Panc1 (cell line): ENCODE measurements at places on chromosomes 7 and 10. TPM values are rescaled to one million over a fixed set of nuclear protein-coding genes. Genes with fewer than 3 reads are reported as not detected.

DNA sequence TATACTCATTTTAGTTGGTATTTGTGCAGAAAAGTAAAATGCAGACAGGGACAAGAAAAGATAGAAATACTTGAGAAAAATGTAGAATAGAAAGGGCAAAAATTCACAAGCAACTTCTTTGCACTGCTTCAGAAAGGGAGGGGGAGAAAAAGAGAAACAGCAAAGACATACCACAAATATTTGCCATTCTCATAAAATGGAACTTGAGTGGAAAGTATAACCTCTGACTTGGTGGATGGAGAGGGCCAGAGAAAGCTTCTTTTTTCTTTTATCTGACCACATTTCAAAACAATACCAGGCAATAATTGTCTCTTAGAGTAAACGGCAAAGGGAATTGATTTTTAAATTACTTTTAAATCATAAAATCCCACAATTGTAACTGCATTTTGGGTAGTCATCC lies 35.8 kb upstream of the TRUB1 start:
- DNase-seq, result no peak

The AKR1C1 gene
- 0.31 TPM for total RNA-seq

DNA sequence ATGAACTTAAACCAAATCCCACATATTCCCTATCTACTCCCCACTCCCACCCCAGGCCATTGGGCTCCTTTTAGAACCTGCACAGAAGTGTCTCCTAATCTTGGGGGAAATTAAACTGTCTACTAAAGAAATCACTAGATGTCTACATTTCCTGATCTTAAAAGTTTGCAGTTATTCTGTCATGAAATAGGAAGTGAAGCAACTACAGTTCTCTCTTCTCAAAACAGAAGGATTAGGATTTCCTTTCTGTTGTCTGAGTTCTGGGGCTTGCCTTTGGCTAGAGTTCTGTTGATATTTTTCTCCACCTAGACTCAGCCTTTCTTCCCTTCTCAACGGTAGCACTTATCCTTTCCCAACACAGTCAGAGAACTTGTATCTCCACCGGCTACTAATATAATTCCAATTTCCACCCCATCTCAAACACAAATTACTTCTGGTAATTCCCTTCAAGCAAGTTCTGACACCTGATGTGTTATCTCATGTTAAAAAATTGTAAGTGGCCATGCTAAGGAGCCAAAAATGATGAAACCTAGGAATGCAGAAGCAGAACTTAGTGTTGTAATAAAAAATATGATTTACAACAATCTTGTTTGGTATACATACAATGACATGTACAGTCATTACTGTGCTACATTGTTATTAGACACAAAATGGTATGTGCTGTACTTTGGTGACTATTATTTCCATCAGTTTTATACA lies 12.1 kb downstream of the OR9A4 start:
- no peak for DNase-seq

- no peak for DNase-seq
These were observed 268.5 kb downstream of the RPS24 start for GRCh38 chr10:78301891-78302738.

The PRKCQ gene
- 0.23 TPM for total RNA-seq

- DNase-seq, result no peak
These were observed 91.6 kb downstream of the C10orf105 start for GRCh38 chr10:71627956-71628355.

The TCAF2 gene
- total RNA-seq, result 0.28 TPM

DNA sequence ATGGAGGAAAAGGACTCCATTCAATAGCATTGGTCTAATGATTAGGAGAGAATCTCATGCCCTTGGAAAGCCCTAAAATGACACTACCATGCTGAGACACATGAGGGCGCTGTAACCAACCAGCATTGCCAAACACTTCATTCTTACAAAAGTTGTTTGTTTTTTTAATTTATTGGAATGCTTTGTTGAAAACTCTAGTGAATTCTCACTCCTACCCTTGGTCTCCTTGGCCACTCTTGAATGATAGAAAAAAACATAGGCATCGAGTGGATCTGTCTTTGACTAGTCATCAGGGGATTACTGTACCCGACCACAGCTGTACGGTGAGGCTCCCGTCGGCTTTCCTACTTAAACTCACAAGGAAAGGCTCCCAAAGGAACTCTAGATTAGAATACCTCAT lies 29.3 kb upstream of the ADD3 start:
- DNase-seq, result no peak

The PRPS1L1 gene
- not detected for total RNA-seq

GRCh38 chr7:121000081-121000983 lies 11.8 kb downstream of the CPED1 start:
- no peak for DNase-seq

DNA sequence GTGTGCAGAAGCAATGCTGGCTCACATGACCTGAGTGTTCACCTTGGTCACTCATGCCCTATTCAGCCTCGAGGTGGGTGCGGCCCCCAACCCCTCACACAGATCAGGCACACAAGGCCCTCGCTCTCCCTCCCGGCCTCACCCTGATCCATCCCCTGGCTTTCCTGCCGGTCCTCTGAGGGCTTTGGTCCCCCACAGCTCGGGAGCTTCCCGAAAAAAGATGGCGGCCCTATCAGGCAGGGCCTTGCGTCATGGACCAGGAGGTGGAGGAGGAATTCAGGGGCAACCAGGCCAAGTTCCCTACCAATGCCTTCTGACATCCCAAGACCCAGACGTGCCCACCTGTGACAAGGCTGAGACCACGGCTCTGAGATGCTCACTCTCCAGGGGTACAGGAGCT lies 43.7 kb upstream of the DNAAF5 start:
- no peak for DNase-seq

The AGMO gene
- not detected for total RNA-seq

GRCh38 chr10:117442521-117442920 lies 67.3 kb upstream of the PDZD8 start:
- DNase-seq, result no peak

GRCh38 chr7:152076324-152076821 lies 50.9 kb downstream of the GALNT11 start:
- peak; percentile 8 for DNase-seq

GRCh38 chr10:69073026-69073425 lies 14.9 kb upstream of the SRGN start:
- DNase-seq, result no peak

DNA sequence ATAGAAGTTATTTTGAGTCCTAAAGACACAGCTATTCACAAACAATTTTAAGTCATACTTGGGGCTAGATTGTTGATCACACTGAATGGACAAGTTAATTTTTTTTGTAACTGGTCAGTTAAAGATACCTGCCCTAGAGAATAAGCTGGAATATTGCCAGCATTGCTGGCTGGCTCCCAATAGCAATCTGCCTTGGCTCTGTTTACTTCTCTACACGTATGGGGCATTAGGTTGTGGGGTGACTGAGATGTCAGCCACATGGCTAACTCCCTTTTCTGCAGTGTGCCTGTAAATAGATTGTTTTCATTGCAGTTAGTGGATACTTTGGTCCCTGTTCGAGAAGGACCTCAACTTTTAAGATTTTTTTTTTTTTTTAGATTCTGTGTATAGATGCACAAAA lies 128.2 kb downstream of the SEMA3E start:
- no peak for DNase-seq

GRCh38 chr10:75283671-75284470 lies 48.1 kb upstream of the COMTD1 start:
- no peak for DNase-seq

The MUC3A gene
- total RNA-seq, result 24.7 TPM

The TAF3 gene
- total RNA-seq, result 5.5 TPM
